ENCODE measurements at places on chromosomes 5 and 9. TPM values are rescaled to one million over a fixed set of nuclear protein-coding genes. Genes with fewer than 3 reads are reported as not detected.

PCDH1 gene
- total RNA-seq = not detected

PRLR gene
- total RNA-seq = not detected

GRAMD2B gene
- total RNA-seq = 7.5 TPM

GCNT1 gene
- total RNA-seq = 7.6 TPM

OR1Q1 gene
- total RNA-seq = not detected

TMEM252 gene
- total RNA-seq = not detected
